ENCODE measurements at places on chromosomes 7 and 10.

DNA sequence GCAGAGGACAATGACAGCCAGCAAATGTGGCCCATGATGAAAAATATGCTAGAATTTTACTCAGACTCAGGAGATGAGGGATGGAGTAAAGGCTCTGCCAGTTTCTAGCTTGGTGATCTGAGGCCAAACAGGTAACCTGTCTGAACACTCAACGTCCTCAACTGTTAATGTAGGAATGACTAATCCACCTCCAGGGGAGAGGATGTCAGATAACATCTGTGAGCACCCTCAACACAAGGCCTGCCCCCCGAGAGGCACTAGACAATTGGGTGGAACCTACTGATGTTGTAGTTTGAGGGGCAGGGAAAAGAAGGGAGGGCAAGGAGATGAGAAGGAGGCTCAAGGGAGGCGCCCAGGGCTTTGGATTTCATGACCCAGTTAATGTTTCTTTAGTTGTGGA, 445.1 kb downstream of the PLXNA4 start:
- DNase-seq, result no peak

- no peak for DNase-seq
Measured at GRCh38 chr7:38507384-38507783, 123.8 kb downstream of the AMPH start.

DNA sequence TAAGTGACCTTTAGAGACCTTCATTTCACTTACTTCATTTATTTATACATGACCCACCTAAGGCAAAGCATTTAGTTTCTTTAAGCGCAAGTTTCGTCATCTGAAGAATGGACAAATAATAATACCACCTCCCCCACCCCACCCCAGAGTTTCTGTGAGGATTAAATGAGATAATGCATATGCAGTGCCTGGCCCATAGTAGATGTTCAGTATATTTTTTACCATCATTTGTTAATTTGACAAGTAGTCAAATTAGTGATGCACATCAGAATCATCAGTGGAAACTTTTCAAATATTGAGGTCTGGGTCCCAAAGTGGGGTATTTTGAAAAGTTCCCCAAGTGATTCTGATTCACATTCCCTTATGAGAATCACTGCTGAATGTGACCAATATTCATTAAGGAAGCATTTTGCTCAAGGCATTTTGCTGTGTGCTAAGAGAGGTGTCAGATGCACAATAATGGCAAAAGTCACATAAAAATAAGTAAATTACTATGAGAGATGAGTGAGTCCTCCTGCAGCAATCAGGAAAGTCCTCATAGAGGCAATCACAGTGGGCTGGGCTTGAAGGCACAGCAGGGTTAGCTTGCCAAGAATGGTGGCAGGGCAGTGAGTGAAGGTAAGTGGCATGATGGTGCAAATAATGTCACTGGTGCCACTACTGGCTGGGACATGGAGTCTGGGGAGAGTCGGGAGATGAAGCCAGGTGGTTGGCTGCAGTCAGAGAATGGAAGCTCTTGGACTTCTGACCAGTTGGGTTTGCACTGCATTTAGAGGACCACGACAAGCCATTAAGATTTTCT, 244.1 kb downstream of the PTEN start:
- no peak for DNase-seq

GRCh38 chr7:97006816-97007582, 1.6 kb downstream of the DLX6 start:
- DNase-seq, result no peak
